ENCODE measurements at places on chromosomes 2 and 18.

DNA sequence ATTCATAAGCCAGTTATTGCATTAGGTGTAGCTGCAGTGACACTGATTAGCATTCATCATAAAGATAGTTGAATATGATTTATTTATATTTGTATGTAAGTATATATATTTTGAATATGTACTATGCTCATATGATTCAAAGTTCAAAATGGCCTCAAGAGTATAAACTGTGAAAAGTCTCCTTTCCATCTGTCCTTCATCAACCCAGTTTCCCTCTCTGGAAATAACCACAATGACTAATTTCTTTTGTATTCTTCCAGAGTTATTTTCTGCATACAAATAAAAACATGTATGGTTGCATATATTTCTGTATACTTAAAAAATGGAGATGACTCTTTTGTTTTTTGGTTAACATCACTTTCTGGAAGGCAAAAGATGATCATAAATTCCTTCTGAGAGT lies 95.2 kb downstream of the CAMKMT start:
- DNase-seq = no peak

DNA sequence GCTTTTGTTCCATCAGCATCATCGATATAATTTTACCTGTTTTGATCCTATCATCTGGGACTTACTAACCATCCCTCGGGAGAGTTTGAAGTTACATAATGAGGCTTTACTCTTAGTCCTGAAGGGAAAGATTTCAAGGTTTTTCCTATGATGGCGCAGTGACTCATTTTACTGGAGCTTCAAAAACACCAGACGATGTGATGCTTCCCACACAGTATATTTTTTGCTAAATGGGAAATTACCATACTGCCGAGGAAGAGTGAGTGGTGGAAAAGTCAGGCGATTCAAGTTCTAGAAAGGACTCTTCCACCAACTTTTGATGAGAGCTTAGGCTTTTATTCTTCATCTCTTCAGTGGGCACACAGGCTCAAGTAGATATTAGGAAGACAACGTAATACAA lies 44.6 kb upstream of the GCG start:
- DNase-seq = no peak

- peak; percentile 18 for DNase-seq
These were observed 153.7 kb upstream of the SERTAD2 start for GRCh38 chr2:64807417-64807816.

DNA sequence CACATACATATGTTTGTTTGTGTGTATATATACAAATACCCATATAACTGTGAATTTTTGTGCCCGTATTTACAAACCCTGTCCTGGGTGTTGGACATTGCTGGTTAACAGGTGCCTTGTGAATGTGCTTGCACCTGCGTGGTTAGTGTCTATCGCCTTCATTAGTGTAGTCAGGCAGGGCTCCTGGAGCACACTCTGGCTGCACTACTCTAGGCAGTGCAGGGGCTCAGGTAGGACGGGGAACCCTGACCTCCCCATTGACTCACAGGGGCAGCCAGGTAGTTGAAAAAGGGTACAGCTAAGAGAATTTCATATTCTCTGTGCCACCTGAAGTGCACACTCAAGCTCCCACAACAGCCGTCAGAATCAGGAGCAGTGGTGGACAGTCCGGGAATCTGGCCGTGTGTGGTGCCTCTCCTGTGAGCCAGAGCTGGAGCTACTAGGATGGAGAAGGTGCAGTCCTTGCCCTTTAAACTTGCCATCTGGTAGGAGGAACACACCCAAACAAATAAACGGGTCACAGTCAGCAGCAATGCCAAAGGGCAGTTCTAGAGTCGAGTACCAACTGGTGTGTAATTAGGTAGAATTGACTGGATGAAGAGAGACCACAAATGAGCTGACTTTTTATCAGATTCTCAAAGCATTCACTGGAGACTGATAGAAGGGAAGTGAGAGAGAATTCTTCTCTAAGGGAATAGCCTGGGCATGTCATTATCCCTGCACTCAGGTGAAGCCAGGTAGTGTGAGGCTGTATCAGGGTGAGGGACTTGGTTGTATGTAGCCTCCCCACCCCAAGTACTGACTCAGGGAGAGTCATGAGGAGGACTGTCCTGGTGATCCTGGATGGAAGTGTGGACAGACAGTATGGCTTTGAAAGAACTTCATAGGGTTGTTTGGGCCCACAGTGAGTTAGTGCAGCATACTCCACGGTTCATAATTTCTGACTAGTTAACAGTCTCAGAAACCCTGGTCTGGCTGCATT lies 44.1 kb downstream of the FARP2 start:
- DNase-seq = no peak

DNA sequence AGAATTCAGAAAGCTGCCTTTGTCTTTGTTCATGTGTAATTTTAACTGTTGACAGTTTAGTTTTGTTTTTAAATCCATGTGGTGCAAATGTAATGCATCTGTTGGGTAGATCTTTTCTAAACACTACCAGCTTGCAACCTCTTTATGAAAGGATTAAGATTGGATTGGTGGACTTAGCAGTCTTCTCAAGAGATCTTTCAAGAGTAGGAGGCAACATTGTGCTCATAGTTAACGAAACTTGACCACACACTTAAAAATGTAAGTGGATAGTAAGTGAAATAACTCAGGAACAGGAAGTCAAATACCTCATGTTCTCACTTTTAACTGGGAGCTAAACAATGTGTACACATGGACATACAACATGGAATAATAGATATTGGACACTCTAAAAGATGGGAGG lies 579.0 kb downstream of the RIT2 start:
- DNase-seq = no peak

GRCh38 chr18:57343833-57344232 lies 8.5 kb upstream of the ST8SIA3 start:
- DNase-seq = no peak

- DNase-seq = no peak
These were observed 1.3 kb downstream of the IGFBP2 start for GRCh38 chr2:216634370-216635148.

GRCh38 chr2:233250985-233251305 lies 528 bp upstream of the ATG16L1 start:
- DNase-seq = no peak

Data from stimulated activated CD8-positive, alpha-beta memory T cell treated with anti-CD3 and anti-CD28 coated beads, Interleukin-7, amount 100 ng/mL, for 4 hours (primary cell).